ENCODE measurements at places on chromosomes 2 and 18.

GRCh38 chr2:47025969-47026610 is 110.5 kb upstream of the MCFD2 start:
- no peak for DNase-seq

- no peak for DNase-seq
Measured at GRCh38 chr2:222745836-222746559, 74.5 kb downstream of the MOGAT1 start.

DNA sequence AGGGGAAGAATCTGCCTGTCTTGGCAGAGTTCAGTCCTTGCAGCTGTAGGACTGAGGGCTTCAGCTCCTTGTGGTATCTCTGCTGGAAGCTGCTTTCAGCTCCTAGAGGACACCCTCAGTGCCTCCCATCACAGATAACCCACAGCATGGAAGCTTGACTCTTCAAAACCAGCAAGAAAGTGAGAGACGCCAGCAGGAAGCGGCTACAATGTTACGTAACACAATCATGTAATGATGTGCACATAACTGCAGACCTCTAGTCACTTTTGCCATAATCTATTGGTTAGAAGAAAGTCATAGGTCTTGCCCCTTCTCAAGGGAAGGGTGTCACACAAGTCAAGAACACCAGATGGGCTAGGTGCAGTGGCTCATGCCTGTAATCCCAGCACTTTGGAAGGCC is 69.1 kb upstream of the AFF3 start:
- no peak for DNase-seq

DNA sequence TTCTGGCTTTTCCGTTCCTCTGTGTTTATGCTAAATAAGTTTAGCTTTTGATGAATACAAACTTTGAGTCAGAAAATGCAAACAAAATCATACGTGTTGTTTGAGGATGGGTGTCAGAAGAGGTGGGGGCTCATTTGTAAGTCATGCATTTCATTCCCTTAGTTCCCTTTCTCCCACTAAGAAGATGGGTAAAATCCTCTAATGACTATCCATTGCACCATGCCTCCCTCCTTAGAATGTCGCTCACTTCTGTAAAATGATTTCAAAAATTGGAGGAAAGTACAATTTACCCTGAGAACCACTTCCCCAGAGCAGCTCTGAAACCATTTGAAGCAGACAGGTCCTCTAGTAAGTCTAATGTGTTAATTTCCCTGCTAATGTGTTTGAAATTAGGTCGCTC is 629.6 kb upstream of the VRK2 start:
- DNase-seq, result no peak

- DNase-seq, result no peak
Measured at GRCh38 chr2:30470426-30470825, 23.4 kb downstream of the LCLAT1 start.

- DNase-seq, result no peak
Measured at GRCh38 chr2:217852555-217853211, 150.1 kb downstream of the TNS1 start.

DNA sequence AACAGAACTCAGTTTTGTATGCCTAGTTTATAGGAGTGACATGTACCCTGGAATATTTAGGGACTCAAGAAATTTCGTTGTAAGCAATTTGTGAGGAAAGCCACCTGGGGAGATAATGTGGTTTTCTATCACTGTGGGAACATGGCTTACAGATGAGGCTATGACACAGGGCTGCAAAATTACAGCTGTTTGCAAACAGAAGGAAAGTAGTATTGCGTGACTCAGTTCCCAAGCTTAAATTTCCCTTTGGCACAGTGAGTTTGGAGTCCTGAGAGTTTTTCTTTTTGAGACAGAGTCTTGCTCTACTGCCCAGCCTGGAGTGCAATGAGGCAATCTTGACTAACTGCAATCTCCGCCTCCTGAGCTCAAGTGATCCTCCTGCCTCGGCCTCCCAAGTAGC is 149.8 kb downstream of the MYO5B start:
- DNase-seq, result no peak

DNA sequence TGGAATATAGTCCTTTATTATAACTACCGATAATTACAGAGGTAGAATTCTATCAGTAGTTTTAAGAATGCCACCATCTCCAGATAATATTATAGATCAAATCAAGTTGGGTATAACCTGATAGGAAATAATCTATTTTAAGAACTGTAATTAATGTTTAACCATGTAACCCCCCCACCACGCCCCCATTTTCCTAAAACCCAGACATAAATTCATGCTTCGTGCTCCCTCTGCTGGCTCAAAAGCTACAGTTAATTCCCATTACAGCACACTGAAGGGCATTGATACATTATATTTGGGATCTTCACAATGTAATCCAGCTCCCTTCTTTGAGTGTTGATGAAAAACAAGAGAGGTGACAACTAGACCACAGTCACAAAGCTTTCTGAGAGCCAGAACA is 228.0 kb upstream of the SMAD7 start:
- DNase-seq, result no peak

DNA sequence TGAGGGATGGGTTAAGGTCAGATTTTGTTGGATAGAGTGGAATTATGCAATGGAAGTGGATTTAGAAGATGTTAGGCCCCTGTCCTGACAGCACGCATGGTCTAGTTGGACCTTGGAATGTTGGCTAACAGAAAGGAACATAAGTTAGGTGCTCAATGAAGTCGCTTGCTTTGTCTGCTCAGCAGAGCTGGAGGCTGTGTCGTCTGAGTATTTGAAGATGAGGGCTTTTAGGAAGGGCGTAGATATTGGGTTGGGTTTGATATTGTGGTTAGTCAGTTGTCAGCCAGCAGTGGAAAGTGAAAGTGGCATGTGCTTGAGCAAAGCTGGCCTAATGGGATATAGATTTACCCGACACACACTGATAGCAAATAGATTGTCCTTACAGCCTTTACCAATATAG is 239.3 kb downstream of the PRKCE start:
- DNase-seq, result no peak

GRCh38 chr2:138949517-138949916 is 169.3 kb upstream of the NXPH2 start:
- no peak for DNase-seq

GRCh38 chr2:178280244-178280852 is 86.0 kb downstream of the OSBPL6 start:
- DNase-seq, result no peak

DNA sequence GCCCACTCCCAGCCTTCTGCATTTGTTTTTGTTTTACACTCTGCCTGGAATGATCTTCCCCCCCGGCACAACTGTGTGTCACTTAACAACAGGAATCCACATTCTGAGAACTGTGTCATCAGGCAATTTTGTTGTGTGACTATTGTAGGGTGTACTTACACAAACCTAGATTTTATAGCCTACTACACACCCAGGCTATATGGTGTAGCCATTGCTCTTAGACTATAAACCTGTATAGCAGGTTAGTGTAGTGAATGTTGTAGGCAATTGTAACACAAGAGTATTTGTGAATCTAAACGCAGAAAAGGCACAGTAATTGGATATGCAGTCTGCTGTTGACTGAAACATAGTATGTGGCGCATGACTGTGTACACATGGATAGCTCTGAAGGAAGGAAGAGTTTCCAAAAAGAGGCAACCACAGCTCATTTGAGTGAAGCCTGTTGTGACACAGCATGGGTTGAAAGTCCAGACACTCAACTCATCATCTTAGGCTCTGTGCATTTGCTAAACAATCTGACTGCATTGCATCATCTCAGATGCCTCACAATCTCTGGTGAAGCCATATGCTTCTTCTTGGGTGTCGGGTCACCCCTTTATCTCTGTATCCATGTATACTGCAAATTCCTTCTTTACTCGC is 506.6 kb upstream of the SPHKAP start:
- no peak for DNase-seq

- DNase-seq, result peak; percentile 48
Measured at GRCh38 chr18:31657823-31658669, 26.3 kb downstream of the B4GALT6 start.

GRCh38 chr2:120389036-120389391 is 43.1 kb downstream of the INHBB start:
- no peak for DNase-seq

DNA sequence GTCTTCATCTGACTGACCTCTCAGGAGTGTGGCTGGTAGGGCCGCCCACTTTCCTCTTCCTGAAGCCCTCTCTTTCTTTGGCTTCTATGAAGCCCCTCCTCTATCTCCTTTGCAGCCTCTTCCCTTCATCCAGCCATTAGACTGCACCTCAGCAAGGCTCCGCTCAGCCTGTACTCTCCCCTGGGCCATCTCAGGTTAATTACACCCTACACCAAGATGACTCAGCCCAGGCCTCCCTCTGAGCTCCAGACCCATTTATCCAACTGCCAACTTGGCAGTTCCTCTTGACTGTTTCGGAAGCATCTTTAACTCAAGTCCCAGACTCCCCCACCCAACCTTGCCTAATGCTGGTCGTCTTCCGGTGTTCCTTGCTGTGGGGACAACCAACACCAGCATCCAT is 5.8 kb upstream of the WNT6 start:
- DNase-seq, result no peak

- DNase-seq, result no peak
Measured at GRCh38 chr2:11748861-11749645, 2.6 kb downstream of the LPIN1 start.

- DNase-seq, result no peak
Measured at GRCh38 chr2:11576398-11576797, 42.6 kb downstream of the GREB1 start.

GRCh38 chr18:68679528-68679927 is 35.4 kb downstream of the TMX3 start:
- DNase-seq, result no peak

DNA sequence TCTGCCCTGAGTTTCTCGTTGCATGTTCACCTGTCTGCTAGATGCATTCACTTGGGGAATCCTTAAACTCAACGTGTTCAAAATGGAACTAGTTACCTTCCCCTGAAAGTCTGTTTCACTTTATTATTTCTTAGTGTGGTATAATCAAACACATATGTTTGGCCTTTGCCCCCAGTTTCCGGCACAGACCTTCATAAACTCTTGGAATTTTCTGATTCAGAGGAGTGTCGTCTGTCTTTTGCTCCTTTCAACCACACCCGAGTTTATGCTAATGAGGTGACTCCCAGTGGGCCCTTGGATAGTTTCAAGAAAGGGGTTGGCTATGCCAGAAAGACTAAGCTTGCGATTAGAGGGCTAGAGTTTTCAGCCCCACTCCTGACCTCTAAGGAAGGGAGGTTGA is 198.9 kb downstream of the CDCA7 start:
- no peak for DNase-seq

- DNase-seq, result no peak
Measured at GRCh38 chr2:9215680-9216079, 9.1 kb downstream of the ASAP2 start.

- no peak for DNase-seq
Measured at GRCh38 chr2:159091381-159091780, 122.9 kb downstream of the TANC1 start.

DNA sequence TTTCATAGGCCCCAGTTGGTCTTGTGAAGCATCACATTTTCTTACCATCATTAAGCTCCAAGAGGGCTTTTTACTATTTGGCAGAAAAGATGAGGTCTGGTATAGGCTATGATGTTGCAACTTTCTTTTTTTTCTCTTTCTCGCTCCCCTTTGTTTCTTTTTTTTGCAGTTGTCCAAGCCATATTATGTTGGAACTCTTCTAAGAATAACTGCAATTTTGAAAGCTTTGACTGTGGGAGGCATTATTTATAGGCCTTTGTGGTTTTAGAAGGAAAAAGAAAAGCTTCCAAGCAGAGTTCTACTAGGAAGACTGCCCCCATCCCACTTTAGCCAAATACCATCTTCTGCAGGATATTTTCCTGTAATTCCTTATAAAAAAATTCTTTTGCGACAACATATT is 571.6 kb downstream of the ARHGAP15 start:
- no peak for DNase-seq

- DNase-seq, result no peak
Measured at GRCh38 chr2:50729306-50730049, 302.5 kb downstream of the NRXN1 start.

DNA sequence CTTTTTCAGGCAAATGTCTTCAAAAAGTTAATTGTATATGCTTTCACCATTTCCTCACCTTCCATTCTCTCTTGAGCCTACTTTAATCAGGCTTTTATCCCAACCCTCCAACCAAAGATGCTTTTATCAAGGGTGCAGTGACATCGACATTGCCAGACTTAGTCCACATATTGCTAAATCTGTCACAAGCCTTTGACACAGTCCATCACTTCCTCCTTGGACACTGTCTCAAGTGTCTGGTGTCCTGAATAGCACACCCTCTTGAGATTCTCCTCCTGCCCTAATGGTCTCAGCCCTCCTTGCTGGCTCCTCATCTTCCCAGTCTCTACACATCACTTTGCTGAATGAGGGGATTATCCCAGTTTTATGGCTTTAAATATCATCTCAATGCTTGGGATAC is 147.5 kb upstream of the SLC39A10 start:
- DNase-seq, result no peak

DNA sequence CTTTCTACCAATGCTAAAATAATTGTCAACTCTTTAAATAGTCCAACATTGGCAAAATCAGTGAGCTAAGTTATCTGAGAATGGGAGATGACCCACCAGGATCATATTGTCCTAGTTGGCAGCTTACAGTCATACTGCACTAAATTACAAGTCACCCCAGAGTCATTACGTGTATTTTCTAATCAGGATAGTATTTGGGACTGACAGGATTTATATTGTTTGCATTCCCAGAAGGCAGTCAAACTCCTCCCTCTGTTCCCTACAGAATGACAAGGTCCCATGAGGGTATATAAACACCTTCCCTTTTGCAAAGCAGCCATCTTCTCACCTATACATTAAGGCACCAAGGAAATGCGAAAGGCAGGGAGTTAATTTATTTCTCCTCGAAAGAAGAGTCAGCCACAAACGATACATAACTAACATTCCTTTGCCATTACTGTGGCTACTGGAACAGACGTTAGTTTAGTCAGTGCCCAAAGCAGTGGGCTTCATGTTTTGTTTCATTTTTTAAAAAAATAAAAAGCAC is 125.3 kb downstream of the ANTXR1 start:
- DNase-seq, result no peak

DNA sequence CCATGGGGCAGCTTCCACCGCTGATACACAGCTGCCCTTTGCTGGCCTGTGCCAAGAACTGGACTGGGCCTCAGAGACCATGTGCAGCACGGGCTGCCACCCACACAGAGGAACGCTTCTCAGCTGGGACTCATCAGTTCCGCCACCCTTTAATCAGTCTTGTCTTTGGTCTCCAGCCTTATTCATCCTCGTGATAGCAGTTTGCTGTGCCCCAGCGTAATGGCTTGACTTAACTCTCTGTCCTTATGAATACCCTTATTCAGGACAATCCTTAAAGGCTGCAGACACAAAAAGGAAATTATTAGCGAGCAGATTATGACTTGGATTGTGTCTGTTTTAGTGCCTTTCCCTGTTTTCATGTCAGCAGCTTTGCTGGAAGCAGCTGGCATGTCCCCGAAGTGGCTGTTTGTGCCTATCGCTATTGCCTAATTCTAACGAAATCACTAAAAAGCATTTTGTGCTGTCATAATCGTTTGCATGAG is 108.9 kb upstream of the DAPL1 start:
- DNase-seq, result no peak

GRCh38 chr2:50466685-50467084 is 565.2 kb downstream of the NRXN1 start:
- DNase-seq, result no peak

- DNase-seq, result no peak
Measured at GRCh38 chr18:36326771-36327170, 29.3 kb downstream of the FHOD3 start.

- DNase-seq, result no peak
Measured at GRCh38 chr2:153986488-153987229, 114.9 kb downstream of the GALNT13 start.

- DNase-seq, result no peak
Measured at GRCh38 chr18:69494841-69495240, 94.2 kb downstream of the DOK6 start.

Data from activated T-cell treated with anti-CD3 and anti-CD28 coated beads, Interleukin-2, amount 50 U/mL, for 24 hours (primary cell).